ENCODE measurements at places on chromosomes 2 and 18.

DNA sequence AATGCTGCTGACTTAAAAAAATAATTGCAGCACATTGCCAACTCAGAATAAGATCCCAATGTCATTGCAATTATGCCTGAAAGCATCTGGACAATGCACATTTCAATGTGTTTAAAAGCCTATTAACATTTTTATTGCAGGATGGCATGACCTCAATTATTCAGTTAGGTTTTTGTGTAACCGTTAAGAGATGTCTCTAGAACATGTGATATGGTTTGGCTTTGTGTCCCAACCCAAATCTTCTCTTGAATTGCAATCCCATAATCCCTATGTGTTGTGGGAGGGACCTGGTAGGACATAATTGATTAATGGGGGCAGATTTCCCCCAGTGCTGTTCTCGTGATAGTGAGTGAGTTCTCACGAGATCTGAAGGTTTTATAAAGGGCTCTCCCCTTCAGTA is 43.2 kb upstream of the ZC3H15 start:
- no peak for DNase-seq

DNA sequence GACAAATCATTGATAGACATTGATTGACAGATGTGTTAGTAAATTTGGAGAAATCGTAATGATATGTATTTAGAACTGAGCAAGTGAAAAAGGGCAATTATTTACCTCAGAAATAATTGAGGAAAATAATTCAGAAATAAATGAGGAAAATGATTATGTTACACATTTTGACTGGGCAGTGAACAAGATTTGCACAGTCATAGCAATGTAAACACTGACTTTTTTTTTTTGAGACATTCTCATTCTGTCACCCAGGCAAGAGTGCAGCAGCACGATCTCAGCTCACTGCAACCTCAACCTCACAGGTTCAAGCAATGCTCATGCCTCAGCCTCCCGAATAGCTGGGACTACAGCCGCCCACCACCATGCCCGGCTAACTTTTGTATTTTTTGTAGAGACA is 211.7 kb downstream of the SP3 start:
- DNase-seq = no peak

DNA sequence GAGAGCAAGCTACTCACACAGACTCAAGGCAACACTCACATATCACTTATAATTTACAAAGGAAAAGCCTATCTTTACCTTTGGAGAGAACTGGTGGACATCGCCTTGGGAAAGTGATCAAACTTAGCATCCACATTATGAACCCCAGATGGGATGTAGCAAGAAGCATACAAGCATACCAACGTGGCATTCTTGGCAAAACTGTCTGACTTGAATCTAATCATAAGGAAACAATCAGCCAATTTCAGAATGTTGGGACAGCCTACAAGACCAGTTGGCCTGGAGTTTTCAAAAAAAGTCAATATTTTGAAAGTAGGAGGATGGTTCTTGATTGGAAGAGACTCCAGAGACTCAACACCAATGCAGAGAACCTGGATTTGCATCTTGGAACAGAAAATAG is 79.1 kb upstream of the PMAIP1 start:
- no peak for DNase-seq

DNA sequence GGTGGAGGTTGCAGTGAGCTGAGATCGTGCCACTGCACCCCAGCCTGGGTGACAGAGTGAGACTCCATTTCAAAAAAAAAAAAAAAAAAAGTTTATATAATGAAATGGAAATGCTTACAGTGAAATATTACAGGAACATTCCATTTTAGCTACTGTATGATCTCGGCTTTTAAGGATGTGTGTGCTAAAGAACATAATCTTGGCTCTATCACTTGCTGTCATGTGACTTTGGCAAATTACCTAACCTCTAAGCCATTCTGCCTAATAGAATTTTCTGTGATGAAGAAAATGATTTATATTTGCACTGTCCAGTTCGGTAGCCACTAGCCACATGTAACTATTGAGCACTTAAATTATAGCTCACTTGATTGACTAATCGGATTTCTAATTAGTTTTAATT is 36.3 kb downstream of the SMAD4 start:
- no peak for DNase-seq

DNA sequence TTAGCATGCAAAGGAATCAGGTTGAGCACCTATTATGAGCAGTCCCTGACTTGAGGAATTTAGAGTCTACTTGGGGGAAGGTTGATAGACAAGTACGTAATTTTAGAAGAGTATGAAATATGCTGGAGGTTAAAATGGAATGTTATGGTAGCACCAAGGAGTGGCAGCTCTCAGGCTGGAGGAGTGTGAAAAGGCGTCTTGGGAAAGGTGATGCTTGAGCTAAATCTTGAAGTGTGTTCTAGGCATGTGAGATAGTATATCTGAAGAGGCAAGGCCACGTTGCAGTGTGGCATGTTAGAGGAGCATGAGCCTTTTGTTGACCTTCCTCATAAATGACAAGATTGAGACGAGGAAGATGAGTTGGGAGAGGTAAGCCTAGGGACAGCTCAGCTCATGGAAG is 39.3 kb downstream of the ADAM23 start:
- no peak for DNase-seq

- no peak for DNase-seq
These were observed 14.1 kb upstream of the TMEFF2 start for GRCh38 chr2:192208848-192209247.

- DNase-seq = no peak
These were observed 43.3 kb upstream of the ZFP36L2 start for GRCh38 chr2:43269706-43270105.

- DNase-seq = no peak
These were observed 13.6 kb upstream of the CXCR4 start for GRCh38 chr2:136131484-136131960.

GRCh38 chr2:212549941-212550340 is 11.3 kb upstream of the ERBB4 start:
- DNase-seq = no peak

GRCh38 chr2:28643911-28644334 is 107.7 kb upstream of the PPP1CB start:
- no peak for DNase-seq

DNA sequence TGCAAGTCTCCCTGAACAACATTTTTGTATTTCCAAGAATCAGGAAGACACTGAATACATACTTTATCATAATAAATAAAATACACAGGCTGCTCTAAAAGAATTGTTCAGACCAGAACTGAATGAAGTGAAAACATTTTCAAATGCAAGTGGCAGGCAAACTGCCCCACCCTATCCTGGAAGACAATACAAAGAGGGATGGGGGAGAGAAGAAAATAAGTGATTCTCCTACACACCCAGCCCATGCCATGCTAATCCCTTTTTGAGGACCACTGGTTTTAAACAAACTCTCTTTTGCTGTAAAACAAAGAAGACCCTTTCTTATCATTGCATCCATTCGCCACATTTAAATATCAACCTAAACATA is 95.6 kb downstream of the PID1 start:
- no peak for DNase-seq

GRCh38 chr2:41910126-41910525 is 137.7 kb upstream of the PKDCC start:
- no peak for DNase-seq

- no peak for DNase-seq
These were observed 223.4 kb downstream of the WDPCP start for GRCh38 chr2:63364866-63365265.

DNA sequence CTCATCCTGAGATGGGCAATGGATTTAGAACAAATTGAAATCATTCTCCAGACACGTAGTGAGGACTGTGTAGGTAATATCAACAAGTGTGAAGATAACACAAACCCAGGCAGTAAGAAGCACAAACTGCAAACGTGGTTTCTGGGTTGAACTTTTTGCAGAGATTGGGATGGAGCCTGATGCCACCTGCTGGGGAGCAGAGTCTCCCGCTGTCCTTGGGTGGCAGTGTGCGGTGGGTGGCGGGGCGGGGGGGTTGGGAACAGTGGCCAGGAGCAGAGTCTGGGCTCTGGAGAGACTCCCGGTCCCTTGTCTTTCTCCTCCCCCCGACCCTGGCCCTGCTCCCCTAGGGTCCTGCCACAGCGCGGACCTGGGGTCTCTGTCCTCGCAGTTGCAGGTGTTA is 19.5 kb downstream of the TRAF3IP1 start:
- no peak for DNase-seq

DNA sequence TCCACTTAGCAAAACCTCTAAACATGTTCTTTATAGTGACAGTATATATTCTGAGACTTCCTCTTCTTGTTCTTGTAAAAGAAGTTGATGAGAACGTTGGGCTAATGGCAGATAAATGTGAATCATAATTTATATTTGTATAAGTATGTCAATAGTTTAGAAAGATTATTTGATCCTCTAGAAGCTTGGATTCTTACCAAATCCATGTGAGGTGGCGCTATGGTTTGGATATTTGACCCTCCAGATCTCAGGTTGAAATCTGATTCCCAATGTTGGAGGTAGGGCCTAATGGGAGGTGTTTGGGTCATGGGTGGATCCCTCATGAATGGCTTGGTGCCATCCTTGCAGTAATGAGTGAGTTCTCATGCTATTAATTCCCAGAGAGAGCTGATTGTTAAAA is 29.8 kb upstream of the SCN1A start:
- no peak for DNase-seq

DNA sequence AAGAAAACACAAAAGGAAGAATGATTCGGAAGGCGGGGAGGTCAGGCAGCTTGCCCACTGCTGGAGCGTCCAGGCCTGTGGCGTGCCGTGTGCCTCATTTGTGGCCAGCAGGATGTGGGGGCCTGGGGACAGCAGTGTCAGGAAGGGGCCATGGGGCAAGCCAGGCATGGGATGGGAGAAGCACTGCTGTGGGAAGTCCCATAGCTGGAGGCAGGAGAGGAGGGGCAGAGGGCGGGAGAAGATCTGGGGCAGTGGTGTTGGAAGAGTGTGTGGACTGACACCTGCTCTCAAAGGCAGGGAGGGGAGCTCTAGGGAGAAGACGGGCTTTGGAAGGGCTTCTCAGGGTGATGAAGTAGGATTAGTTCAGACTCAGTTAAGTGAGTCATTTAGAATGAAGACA is 133.7 kb downstream of the ACOXL start:
- no peak for DNase-seq

DNA sequence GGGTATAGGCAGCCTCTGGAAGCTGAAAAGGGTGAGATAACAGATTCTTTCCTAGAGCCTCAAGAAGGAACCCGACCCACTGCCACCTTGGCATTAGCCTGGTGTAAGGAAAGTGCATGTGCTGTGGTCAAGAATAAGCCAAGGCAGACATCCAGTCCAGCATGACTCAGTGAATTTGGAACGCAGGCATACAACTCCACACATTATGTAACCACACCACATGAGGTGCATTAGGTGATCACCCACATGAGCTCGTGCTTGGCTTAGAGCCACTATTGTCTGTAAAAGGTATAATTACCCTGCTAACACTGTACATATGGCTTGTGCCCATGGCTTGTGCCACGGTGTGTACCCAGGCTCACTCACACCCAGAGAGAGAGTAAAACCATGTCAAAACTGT is 583.7 kb upstream of the HNMT start:
- no peak for DNase-seq

- DNase-seq = no peak
These were observed 11.6 kb upstream of the TNP1 start for GRCh38 chr2:216871333-216871934.

GRCh38 chr2:65198737-65199136 is 28.9 kb upstream of the ACTR2 start:
- DNase-seq = no peak

DNA sequence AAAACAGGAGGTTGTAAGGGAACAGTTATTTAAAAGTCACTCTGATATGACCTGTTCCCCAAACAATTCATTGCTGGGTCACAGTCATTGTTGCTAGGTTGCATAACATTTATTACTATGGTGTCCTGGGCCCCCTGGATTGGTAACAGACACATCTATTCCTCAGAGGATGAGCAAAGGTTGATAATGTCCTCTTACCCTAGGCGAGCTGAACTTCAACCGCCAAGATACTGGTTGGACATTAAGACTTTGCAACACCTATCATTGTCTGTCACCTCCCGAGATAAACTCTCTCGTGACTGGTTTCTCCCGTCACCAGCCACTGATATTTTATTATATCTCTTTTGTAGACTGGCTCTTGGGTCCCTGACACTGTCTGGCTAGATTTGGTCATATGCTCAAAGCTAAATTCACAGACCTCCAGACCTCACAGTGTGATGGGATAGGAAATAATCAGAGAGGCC is 361.3 kb downstream of the ZNF521 start:
- no peak for DNase-seq

DNA sequence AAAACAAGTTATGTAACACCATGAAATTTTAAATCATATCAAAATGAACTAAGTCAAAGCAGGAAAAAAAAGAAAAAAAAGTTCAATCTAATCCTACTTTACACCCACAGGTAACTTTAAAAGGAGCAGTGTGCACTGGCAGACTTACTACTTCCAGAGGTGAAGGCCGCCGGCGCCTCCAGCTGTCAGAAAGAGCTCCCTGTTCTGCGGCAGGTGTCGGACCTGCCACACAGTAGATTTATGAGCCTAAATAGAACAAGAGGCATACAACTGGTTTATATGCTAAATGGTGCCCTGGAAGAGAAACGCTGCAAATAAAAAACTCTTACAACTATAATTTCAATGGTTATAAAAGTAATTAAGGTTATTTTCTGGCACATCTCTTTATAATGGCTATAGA is 23.1 kb upstream of the PNO1 start:
- DNase-seq = no peak

GRCh38 chr18:74906184-74906583 is 302.8 kb downstream of the PTGR3 start:
- DNase-seq = no peak

DNA sequence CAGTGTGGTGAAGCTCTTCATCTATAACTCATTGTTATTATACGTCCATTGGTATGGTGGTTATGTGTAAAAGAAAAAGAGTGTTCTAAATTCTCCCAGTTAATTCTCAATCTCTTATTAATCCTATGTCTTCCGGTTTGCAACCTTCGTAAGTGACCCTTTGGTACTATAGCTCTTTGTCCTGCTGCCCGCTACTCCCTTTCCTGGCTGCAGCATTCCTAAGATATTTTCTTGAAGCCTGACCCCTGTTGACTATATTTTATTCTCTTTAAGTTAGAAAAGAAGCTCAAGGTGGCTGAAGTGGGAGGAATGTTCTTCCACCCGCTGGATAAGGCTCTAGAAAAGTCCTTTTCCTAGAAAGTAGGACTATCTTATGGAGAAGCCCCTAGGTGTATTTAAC is 684.8 kb downstream of the SOCS6 start:
- no peak for DNase-seq

DNA sequence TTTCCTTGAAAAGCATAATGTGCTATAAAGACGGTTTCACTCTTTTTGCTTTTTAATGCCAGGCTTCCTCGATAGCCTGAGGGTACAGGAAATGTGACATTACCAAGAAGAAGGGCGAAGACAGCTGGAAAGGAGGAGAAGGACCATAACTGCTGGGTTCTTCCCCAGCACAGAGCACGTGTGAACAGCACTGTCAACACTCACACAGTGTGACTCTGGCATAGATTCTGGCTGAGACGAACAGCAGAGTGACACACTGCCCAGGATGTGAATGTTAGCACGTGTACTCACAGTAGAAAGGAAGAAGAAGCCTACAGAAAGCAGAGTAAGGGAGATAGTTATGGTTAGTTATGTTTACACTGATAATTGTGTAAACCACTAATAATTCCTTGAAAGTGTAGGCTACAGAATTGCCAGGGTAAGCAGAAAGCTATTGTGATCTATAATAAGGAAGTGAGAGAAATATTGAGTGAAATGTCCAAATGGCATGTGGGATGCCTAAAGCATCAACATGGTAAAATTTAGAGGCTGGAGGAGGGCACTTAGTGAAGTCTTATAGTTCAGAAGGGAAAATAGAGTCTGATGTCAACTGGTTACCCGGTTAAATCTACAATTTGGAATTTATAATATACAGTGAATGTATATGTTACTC is 198.2 kb downstream of the DLGAP1 start:
- no peak for DNase-seq

GRCh38 chr2:54999182-54999581 is 51.1 kb downstream of the RTN4 start:
- no peak for DNase-seq

- no peak for DNase-seq
These were observed 835.9 kb downstream of the GALR1 start for GRCh38 chr18:78085241-78086185.
